ENCODE measurements at places on chromosomes 12 and 14.

GRCh38 chr14:96177766-96178375, 26.8 kb upstream of the BDKRB2 start:
- DNase-seq: peak; percentile 36

DNA sequence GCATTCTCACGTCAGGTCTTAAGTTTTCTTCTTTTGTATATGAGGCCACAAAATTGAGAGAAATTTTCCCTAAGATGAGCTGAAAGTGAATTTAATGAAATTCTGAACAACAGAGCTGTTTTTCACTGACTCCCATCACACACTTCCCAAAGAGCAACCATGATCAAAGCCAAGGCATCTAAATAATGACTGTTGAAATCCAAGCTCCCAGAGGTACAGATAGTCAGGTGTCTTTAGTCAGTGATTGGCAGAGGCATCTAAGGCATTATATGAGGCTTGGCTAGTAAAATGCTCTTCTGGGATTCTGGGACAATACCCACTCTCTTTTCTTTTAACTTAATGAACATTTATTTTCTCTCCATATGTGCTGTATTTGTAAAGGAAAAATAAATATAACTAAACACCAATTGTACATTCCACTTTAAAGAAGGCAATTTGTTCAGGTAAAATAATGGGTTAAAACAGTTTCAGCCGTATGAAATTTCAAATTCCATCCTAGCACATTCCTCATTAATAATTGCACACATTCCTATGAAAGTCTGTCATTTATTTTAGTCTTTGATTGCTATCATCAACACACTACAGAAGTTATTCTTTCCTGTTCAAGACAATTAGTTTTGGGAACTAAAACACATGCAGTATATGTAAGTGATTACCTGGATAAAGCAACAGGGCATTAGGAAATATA, 871 bp upstream of the SSTR1 start:
- DNase-seq: no peak

DNA sequence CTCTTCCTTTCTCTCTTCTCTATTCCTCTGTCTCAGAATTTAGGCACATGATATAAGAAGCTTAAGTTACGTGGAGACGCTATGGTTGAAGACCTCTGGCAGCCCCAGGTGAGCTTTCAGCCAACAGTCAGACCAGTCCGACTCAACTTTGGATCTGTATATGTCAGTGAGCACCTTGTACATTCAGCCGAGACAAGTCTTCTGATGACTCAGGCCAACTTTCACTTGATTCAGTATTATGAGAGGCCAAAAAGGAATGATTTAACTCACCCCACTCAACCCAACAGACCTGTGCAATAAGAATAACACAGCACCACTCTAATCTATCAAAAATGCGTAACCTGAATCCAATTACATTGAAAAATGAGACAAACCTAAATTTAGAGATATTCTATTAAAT, 47.5 kb upstream of the FOXG1 start:
- DNase-seq: no peak

- no peak for DNase-seq
Observed at GRCh38 chr14:70162358-70162757, 26.4 kb downstream of the SLC8A3 start.

DNA sequence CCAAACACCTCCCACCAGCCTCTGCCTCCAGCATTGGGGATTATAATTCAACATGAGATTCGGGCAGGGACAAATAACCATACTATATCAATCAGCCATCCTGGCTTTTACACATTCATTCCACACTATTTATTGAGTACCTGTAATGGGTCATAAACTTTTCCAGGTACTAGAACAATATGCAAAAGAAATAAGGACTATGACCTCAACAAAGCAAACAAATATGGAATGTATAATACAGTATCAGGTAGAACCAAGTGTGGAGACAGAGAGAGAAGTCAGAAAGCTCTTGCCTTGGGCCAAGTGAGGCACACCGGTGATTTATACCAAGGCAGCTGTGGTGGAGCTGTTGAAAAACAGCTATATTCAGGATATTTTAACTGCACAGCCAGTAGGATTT, 116.3 kb downstream of the TSPAN8 start:
- DNase-seq: no peak

DNA sequence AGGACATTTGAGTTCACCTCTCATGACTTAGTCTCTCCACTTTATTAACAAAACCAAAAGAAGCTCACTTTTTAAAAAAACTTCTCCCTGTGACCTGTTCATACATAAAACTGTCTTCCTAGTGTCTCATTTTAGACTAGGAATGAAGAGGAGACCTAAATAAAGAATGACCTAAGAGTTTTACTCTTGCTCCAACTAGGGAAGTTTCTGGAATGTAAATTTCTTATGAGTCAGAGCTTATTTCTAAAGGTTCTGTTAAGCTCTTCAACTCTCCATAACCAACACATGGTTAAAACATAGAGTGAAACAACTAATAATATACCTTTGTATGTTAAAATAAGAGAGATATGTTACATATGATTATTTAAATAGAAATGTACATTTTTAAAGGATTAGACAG, 369.8 kb downstream of the EMP1 start:
- DNase-seq: no peak

GRCh38 chr12:41509271-41510055, 321.3 kb downstream of the PDZRN4 start:
- DNase-seq: no peak

- DNase-seq: no peak
Observed at GRCh38 chr12:7157391-7157790, 27.2 kb downstream of the CLSTN3 start.

GRCh38 chr14:72743626-72744025, 150.3 kb downstream of the DPF3 start:
- DNase-seq: no peak

DNA sequence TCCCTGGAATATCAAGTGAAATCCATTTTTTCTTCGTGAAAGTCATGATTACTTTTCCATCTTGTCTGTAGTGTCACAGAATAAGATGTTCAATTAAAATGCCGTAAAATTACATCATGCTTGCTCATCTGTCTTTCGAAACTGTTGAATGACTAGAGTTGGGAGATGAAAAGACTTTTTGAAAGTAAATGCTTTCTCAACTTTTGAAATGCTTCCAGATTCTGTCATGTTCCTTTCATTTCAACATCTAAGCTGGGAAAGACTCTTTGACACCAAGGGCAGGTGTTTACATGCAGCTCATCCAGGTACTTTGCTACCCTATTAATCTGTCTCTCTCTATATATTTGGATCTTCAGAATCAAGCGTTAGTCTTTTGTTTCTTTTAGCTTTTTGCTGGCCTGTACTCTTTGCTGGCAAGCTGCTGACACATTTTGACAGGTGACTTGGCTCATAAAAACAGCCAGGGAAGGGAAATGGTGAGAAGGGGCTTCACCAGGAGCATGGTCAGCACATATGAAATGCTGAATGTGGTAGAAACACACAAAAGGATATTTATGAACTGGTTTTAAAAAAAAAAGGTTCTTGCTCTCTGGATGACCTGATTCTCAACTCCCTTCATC, 77.0 kb upstream of the METAP2 start:
- peak; percentile 26 for DNase-seq

- DNase-seq: no peak
Observed at GRCh38 chr12:89333564-89334252, 18.6 kb downstream of the DUSP6 start.

- DNase-seq: no peak
Observed at GRCh38 chr14:30995689-30996088, 29.8 kb upstream of the AP4S1 start.

DNA sequence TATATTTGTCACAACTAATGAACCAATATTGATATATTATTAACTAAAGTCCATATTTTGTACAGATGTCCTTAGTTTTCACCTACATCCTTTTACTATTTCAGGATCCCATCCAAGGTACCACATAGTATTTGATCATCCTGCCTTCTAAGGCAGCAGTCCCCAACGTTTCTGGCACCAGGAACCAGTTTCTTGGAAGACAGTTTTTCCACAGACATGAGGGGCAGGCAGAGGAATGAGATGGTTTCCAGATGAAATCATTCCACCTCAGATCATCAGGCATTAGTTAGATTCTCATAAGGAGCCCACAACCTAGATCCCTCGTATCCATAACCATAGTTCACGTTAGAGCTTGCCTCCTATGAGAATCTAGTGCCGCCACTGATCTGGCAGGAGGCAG, 82.8 kb upstream of the BCL2L14 start:
- DNase-seq: no peak
